Right renal cortex interstitium (tissue), 3 donors: ENCODE measurements at places on chromosomes 1 and 21. TPM values are rescaled to one million over a fixed set of nuclear protein-coding genes. Genes with fewer than 3 reads are reported as not detected.

DNA sequence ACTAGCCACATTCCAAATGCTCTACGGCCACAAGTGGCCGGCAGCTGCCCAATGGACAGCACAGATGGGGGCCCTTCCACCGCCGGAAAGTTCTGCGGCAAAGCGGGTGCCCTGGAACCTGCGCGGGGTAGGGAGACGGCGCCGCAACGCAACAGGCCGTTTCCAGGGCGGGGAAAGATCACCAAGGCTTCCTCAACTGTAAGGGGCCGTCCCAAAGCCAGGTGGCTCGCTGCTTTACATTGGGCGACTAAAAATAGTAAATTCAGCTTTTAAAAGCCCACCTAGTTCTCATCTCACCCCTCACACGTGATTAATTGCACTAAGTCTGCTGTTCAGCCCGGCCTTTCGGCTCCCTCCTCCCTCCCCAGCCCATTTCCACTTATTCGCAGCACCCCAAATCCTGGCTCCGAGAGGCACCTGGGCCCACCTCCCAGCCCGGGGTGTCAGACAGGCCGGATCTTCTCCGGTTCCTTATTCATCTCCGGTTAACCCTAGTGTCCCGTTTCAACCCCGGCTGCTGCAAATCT, 643 bp downstream of the CFAP298 start:
- DNase-seq = no peak

GRCh38 chr1:152525080-152525641, 10.9 kb downstream of the CRCT1 start:
- no peak for DNase-seq

- no peak for DNase-seq
Measured at GRCh38 chr1:153431427-153431826, 15.1 kb downstream of the S100A7A start.

- DNase-seq = no peak
Measured at GRCh38 chr1:9296850-9297249, 4.2 kb downstream of the SPSB1 start.

The MROH9 gene
- not detected for polyA plus RNA-seq

GRCh38 chr1:116954440-116954839, 44.7 kb downstream of the PTGFRN start:
- no peak for DNase-seq

The COL6A2 gene
- 170 TPM for polyA plus RNA-seq

- DNase-seq = no peak
Measured at GRCh38 chr1:63628607-63629006, 35.4 kb downstream of the PGM1 start.

- DNase-seq = no peak
Measured at GRCh38 chr1:112603541-112603940, 15.4 kb downstream of the ST7L start.

GRCh38 chr1:179151908-179152682, 70.2 kb downstream of the TOR3A start:
- no peak for DNase-seq

GRCh38 chr1:242146652-242147051, 147.8 kb upstream of the MAP1LC3C start:
- no peak for DNase-seq

The COL9A2 gene
- 17.2 TPM for polyA plus RNA-seq

- no peak for DNase-seq
Measured at GRCh38 chr1:191690931-191691330, 467.3 kb upstream of the RGS18 start.

DNA sequence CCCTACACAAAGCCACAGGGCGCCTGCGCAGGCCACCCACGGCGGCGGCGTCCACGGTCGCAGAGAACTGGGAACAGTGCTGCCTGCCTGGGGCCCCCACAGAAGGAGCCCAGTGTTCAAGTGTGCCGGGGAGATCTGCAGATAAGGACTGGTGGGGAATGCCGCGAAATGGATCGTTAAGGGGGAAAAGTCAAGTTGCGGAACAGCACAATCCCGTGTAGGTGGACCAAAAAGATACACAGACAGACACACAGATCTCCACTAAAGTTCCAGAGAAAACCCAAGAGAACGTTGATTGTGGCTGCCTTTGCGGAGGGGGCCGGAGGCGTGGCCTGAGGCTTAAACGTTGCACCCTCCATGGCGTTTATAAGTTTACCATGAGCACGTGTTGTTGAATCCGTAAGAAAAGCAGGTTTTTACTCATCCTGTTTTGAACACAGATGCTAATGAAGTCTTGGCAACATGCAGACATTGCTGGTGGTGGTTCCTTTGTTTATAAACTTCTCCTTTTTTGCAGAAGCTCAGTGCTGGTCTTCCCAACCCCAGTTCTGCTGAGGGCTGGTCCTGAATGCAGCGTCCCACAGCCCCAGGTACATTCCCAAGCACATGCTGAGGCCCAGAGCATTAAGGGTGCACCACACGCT, 4.1 kb downstream of the SPATC1L start:
- DNase-seq = no peak

The LIN9 gene
- 10.5 TPM for polyA plus RNA-seq

The TMPRSS15 gene
- polyA plus RNA-seq = 0.31 TPM

- DNase-seq = no peak
Measured at GRCh38 chr1:118100686-118101514, 84.1 kb downstream of the SPAG17 start.

DNA sequence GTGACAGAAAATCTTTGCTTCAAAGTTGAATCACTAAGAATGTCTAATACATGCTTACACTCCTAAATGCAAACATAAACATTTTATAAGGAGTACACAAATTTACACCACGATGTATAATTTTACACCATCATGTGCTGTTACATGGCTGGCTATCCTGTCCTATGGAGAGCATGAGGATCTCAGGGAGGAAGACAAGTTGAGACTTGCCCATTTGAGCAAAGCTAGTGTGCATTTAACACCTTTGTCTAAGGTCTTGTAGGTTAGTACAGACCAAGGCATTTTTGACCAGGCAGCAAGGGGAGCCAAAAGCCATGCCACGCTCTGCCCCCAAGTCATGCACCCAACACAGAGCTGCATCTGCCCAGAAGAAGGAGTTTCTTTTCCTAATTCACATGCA, 14.5 kb upstream of the COG2 start:
- no peak for DNase-seq

GRCh38 chr1:159880430-159880829, 18.0 kb upstream of the VSIG8 start:
- no peak for DNase-seq

DNA sequence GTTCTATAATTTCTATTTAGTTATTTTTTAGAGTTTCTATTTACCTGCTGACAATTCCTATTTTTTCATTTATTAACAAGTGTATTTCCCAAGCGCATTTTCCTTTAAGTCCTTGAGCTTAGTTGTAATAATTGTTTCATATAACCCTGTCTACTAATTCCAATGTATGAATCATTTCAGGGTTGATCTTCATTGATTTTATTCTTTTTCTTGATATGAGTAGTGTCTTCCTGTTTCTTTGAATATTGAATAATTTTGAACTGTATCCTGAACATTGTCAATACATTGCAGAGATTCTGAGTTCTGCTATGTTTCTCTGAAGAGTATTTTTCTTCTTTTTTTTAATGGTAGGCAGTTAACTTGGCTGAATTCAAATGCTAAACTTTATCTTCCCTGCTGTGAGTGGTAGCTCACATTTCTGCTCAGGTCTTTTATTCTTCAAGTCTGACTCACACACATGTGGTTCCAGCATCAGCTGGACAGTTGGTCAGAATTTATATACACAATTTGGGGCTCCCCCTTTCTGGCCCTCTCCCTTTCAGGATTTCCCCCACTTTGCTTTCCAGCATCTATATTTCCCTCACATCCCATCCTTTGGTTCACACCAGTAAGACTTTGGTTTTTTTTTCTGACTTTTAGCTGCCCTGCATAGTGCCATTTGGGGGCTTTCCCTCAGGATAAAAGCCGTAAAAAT, 54.4 kb upstream of the WDR26 start:
- no peak for DNase-seq

DNA sequence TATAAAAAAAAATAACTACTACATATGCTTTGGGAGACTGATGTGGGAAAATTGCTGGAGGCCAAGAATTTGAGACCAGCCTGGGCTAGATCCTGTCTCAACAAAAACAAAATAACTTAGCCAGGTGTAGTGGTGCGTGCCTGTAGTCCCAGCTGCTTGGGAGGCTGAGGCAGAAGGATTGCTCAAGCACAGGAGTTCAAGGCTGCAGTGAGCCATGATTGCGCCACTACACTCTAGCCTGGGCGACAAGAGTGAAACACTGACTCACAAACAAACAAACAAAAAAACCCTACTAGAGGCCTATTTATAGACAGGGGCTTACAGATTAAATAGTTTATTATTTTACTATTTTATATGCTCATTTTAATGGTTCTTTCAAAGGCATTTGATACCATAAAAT, 80.0 kb downstream of the LHX4 start:
- DNase-seq = no peak

- no peak for DNase-seq
Measured at GRCh38 chr1:9260059-9260766, 25.6 kb downstream of the H6PD start.

The FAM229A gene
- polyA plus RNA-seq = 4.1 TPM
